ENCODE measurements at places on chromosomes 4 and X.

GRCh38 chr4:7793186-7793585 is 146.5 kb downstream of the AFAP1 start:
- no peak for DNase-seq

GRCh38 chr4:125526420-125526819 is 211.7 kb downstream of the FAT4 start:
- DNase-seq, result no peak

- no peak for DNase-seq
Measured at GRCh38 chr4:8319061-8319460, 49.5 kb downstream of the HTRA3 start.

- DNase-seq, result no peak
Measured at GRCh38 chr4:145734576-145735346, 54.8 kb downstream of the C4orf51 start.

- DNase-seq, result no peak
Measured at GRCh38 chrX:39726771-39727170, 371.0 kb downstream of the BCOR start.

- DNase-seq, result no peak
Measured at GRCh38 chrX:75273483-75273882, 402 bp upstream of the UPRT start.

GRCh38 chr4:107432451-107432850 is 287.6 kb downstream of the PAPSS1 start:
- DNase-seq, result no peak

GRCh38 chr4:107629318-107629717 is 90.7 kb downstream of the PAPSS1 start:
- DNase-seq, result no peak

DNA sequence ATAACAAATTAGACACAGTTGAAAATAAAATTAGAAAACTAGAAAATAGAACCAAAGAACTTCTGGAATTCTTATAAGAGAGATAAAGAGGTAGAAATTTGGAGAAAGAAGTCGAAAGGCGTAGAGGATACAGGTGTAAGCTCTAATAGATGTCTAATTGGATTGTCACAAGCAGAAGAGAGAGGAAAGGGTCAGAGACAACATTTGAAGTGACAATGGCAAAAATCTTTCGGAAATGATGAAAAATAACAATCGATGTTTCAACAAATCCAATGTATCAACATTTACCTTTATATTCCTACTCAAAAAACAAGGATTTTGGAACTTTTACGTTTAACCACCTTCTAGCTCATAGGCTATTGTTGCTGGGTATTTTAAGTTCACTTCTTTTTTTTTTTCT is 3.8 kb downstream of the CXCL8 start:
- no peak for DNase-seq

GRCh38 chr4:180809439-180809838 is 1433.8 kb upstream of the TENM3 start:
- no peak for DNase-seq

- DNase-seq, result no peak
Measured at GRCh38 chr4:168643111-168643795, 146.4 kb downstream of the PALLD start.

GRCh38 chr4:134650461-134650860 is 448.9 kb upstream of the PABPC4L start:
- no peak for DNase-seq
